ENCODE measurements at places on chromosomes 11 and 22.

DNA sequence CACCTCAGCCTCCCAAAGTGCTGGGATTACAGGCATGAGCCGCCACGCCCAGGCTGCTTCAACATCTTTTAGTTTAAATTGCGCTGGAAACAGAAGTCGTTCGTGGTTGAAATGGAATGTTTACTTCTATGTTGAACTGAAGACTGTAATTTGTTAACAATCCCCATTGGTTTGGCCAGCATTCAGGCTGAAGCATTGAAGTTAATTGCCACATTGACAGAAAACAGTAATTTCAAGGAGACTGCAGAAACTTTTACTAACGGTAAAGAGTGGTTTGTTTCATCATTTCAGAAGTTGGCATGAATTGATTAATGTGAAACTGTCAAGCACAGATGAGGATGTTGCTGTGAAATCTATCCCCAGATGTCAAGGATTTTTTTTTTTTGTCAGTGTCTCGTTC, 14.2 kb downstream of the AP5B1 start:
- DNase-seq, result no peak
- H3K4me1 ChIP-seq, result no peaks in the 10 kb centered on the region
- no peak overlapping the region for H3K4me3 ChIP-seq
- no peaks in the 10 kb centered on the region for H3K27me3 ChIP-seq

DNA sequence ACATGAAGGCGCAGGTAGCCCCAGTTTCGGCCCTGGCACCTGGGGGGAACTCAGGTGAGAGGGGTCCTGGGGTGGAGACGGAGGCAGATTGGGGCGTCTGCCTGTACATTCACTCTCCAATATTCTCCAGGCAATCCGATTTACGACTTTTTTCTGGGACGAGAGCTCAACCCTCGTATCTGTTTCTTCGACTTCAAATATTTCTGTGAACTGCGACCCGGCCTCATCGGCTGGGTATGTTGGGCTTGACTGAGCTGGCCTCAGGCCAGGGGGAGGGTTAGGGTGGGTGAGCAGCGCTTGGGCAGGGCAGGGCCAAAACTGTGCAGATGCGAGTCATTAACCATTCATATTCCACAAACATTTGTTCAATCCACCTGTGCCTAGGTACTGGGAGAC, 1.7 kb downstream of the TM7SF2 start:
- peaks cover 30% of the 10 kb centered on the region for H3K36me3 ChIP-seq
- DNase-seq, result no peak
- peak overlapping the region; percentile 82 for H3K4me3 ChIP-seq
- H3K4me1 ChIP-seq, result no peaks in the 10 kb centered on the region
- no peaks in the 10 kb centered on the region for H3K27me3 ChIP-seq

GRCh38 chr22:16834971-16835370, 9.8 kb upstream of the XKR3 start:
- no peaks in the 10 kb centered on the region for H3K36me3 ChIP-seq
- no peaks in the 10 kb centered on the region for H3K4me1 ChIP-seq
- no peaks in the 10 kb centered on the region for H3K27me3 ChIP-seq

DNA sequence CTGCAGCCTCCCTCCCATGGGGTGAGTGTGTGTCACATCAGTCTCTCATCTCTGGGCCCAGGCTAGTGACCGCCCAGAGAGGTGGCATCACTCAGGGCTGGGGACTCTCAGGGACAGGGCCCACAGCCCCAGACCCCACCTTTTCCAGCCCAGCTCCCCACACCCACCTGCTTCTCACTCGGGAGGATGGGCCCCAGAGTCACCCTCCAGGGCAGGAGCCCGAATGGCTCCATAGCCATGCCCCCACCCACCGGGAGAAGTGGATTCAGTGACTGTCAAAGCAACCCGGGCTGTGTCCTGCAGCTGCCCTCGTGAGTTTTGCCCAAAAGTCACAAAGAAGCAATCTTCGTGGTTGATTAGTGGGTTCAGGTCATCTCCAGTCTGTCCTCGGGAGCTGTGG, 26.0 kb downstream of the PARVG start:
- no peak overlapping the region for H3K27ac ChIP-seq
- H3K4me3 ChIP-seq, result no peak overlapping the region
- no peak for DNase-seq
- H3K27me3 ChIP-seq, result no peaks in the 10 kb centered on the region

DNA sequence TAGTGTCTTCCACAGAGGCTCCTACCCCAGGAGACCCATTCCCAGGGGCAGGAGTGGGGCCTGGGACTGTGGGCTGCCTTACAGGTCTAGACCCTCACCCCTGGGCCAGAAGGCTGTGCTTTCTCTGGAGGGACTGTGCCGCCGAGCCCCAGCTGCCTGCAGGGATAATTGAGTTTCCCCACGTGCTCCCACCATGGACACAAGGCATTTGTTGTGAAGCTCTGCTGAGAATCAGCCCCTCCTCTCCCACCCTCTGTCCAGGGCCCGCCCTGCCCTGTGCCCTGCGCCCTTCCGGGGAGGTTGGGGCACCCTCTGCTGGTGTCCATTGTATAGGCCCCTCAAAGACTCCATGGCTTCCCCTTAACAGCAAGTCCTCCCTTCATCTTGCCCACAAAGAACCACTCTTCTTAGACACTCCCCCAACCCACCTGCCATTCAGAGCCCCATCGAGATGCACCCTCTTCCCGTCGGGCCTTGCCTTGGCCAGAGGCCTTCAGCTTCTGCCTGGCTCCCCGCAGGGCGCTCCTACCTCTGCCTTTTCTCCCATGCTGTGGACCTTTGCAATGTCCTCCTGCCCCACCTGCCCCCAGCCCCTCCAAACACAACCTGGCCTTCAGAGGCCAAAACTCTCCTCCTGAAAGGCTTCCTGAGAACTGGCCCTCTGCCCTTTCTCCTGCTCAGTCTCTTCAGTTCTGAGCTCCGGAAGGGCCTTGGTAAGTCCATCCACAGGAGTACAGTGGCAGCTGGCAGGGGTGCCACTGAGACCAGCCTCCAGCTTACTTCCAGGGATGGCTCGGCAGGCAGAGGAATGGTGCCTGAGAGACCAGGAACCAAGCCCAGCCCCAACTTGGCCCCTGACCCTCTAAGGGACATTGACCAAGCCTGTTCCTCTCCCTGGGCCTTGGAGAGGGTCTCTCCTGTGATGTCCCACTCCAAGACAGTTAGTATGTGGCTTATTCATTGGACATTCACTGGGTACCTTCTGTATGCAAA, 22.4 kb downstream of the DUSP8 start:
- H3K36me3 ChIP-seq, result no peaks in the 10 kb centered on the region
- no peaks in the 10 kb centered on the region for H3K4me1 ChIP-seq
- H3K4me3 ChIP-seq, result no peak overlapping the region
- DNase-seq, result no peak
- H3K27ac ChIP-seq, result no peak overlapping the region

GRCh38 chr11:107780775-107781174, 68.9 kb upstream of the SLN start:
- H3K4me3 ChIP-seq, result no peak overlapping the region
- H3K4me1 ChIP-seq, result no peaks in the 10 kb centered on the region
- H3K36me3 ChIP-seq, result no peaks in the 10 kb centered on the region
- no peak for DNase-seq
- no peak overlapping the region for H3K27ac ChIP-seq

GRCh38 chr22:24440718-24441405, 13.5 kb downstream of the ADORA2A start:
- H3K4me3 ChIP-seq, result no peak overlapping the region
- H3K4me1 ChIP-seq, result 0 out of 2 replicates have a peak, but pooled peaks cover 2% of the 10 kb centered on the region
- no peak for DNase-seq
- no peak overlapping the region for H3K27ac ChIP-seq
- H3K36me3 ChIP-seq, result no peaks in the 10 kb centered on the region

DNA sequence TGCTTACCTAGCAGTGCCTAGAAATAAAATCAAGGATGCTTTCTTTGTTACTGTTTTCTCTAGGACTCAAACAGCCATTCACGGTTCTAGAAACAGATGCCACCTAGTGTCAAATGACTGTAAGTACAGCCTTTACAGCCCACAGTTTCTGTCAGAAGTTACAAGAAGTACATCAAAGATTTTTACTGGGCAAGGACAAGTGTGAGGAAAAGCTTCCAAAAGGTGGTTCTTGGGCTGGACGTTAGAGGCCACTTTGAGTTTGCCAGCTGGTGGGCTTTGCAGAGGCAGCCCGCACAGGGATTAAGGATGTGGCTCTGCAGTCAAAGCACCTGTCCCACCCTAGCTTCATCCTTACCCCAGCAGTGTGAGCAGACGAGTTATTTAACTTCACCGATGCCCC, 6.9 kb downstream of the KMT5B start:
- H3K27ac ChIP-seq, result no peak overlapping the region
- no peaks in the 10 kb centered on the region for H3K27me3 ChIP-seq
- peaks cover 4% of the 10 kb centered on the region for H3K4me1 ChIP-seq
- H3K36me3 ChIP-seq, result no peaks in the 10 kb centered on the region

GRCh38 chr11:19467904-19468303, 227.2 kb upstream of the E2F8 start:
- H3K27me3 ChIP-seq, result no peaks in the 10 kb centered on the region
- no peak overlapping the region for H3K27ac ChIP-seq
- no peak for DNase-seq
- H3K4me1 ChIP-seq, result no peaks in the 10 kb centered on the region
- H3K4me3 ChIP-seq, result no peak overlapping the region

- H3K36me3 ChIP-seq, result peaks cover 3% of the 10 kb centered on the region
- DNase-seq, result no peak
- peaks cover 20% of the 10 kb centered on the region for H3K4me1 ChIP-seq
- no peaks in the 10 kb centered on the region for H3K27me3 ChIP-seq
These were observed 1.4 kb downstream of the MFNG start for GRCh38 chr22:37484480-37485394.

DNA sequence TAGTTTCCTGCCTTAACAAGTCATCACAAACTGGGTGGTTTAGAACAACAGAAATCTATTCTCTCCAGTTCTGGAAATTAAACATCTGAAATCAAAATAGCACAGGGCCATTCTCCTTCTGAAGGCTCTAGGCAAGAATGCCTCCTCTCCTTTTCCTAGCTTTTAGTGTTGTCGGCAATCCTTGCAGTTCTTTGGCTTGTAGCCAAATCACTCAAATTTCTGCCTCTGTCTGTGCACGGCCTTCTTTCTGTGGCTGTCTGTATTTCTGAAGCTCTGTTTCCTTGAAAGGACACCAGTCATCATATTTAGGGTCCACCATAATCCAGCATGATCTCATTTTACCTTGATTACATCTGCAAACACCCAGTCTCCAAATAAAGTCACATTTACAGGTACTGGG, 795.5 kb downstream of the METTL15 start:
- H3K27me3 ChIP-seq, result no peaks in the 10 kb centered on the region
- H3K4me1 ChIP-seq, result no peaks in the 10 kb centered on the region
- no peak for DNase-seq
- H3K4me3 ChIP-seq, result no peak overlapping the region
- H3K36me3 ChIP-seq, result no peaks in the 10 kb centered on the region

DNA sequence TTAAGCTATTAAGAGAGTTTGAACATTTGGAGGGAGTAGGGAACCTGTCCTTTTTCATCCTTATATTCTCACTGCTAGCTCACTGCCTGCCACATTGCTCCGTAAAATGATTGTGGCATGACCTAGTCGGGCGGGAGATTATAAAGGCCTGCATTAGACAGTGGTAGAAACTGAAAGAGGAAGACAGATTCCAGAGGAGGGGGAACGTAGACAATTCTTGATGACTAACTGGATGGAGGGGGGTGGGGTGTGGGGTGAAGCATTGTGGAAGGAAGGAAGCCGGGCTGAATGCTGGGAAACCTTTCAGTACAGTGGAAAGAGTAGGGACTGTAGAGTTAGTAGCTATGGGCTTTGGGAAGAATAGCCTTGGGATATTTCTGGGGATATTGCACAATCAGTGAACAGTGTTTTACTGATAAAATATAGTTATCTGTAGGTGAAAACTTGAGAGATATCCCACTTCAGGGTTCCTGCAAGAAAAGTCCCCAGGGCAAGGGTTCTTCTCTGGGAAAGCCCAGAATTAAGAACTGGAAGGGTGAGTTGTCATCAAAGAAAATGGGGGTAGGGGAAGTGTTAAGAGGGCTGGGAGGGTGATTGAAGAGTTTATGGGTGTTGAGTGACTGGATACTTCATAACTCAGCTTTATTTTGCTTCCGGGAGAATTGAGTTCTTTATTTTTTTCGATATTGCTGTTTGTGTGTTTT, 2.1 kb downstream of the MED15 start:
- H3K27ac ChIP-seq, result no peak overlapping the region
- H3K27me3 ChIP-seq, result no peaks in the 10 kb centered on the region
- DNase-seq, result no peak
- H3K4me1 ChIP-seq, result peaks cover 7% of the 10 kb centered on the region
- peaks cover 10% of the 10 kb centered on the region for H3K36me3 ChIP-seq

GRCh38 chr11:72239313-72239848, 4.6 kb downstream of the PHOX2A start:
- DNase-seq, result peak; percentile 67
- peaks cover 5% of the 10 kb centered on the region for H3K4me1 ChIP-seq
- H3K4me3 ChIP-seq, result peak overlapping the region; percentile 78
- no peak overlapping the region for H3K27ac ChIP-seq
- peaks cover 46% of the 10 kb centered on the region for H3K27me3 ChIP-seq
- peaks cover 37% of the 10 kb centered on the region for H3K36me3 ChIP-seq

- H3K27me3 ChIP-seq, result no peaks in the 10 kb centered on the region
- H3K27ac ChIP-seq, result no peak overlapping the region
- H3K4me3 ChIP-seq, result no peak overlapping the region
- H3K36me3 ChIP-seq, result no peaks in the 10 kb centered on the region
- no peak for DNase-seq
These were observed 371.5 kb downstream of the RAB38 start for GRCh38 chr11:87803748-87804147.

DNA sequence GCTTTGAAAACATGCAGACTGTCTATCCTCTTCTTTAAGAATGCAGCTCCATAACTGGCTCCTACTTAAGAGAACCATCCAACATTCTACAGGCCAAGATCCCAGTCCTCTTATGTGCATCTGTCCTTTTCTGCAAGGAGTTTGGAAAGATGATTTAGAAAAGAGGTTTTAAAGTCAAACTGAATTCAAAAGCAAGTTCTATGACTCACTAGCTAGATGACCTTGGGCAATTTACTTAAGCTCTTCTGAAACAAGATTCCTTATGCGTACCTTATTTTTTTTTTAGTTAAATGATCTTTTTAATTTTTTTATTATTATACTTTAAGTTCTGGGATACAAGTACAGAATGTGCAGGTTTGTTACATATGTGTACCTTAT, 29.2 kb downstream of the GUCY1A2 start:
- no peak overlapping the region for H3K4me3 ChIP-seq
- no peaks in the 10 kb centered on the region for H3K27me3 ChIP-seq
- DNase-seq, result no peak
- H3K4me1 ChIP-seq, result no peaks in the 10 kb centered on the region
- no peak overlapping the region for H3K27ac ChIP-seq
- H3K36me3 ChIP-seq, result no peaks in the 10 kb centered on the region

- DNase-seq, result no peak
- no peaks in the 10 kb centered on the region for H3K4me1 ChIP-seq
- H3K4me3 ChIP-seq, result no peak overlapping the region
- H3K27ac ChIP-seq, result no peak overlapping the region
These were observed 66.9 kb upstream of the TENM4 start for GRCh38 chr11:79507706-79508105.

All from H9 (cell line).